Pericardium fibroblast (primary cell): ENCODE measurements at places on chromosomes 4 and X. TPM values are rescaled to one million over a fixed set of nuclear protein-coding genes. Genes with fewer than 3 reads are reported as not detected.

The CT45A10 gene
- total RNA-seq = not detected in 2 replicates

The ADD1 gene
- 164 and 215 TPM in 2 replicates for total RNA-seq

The CENPVL1 gene
- not detected in 2 replicates for total RNA-seq

The UGT2B17 gene
- not detected in 2 replicates for total RNA-seq
